GM20000 (cell line): ENCODE measurements at places on chromosomes 13 and 19.

- DNase-seq = no peak
Measured at GRCh38 chr19:49643466-49643865, 1.5 kb downstream of the SCAF1 start.

DNA sequence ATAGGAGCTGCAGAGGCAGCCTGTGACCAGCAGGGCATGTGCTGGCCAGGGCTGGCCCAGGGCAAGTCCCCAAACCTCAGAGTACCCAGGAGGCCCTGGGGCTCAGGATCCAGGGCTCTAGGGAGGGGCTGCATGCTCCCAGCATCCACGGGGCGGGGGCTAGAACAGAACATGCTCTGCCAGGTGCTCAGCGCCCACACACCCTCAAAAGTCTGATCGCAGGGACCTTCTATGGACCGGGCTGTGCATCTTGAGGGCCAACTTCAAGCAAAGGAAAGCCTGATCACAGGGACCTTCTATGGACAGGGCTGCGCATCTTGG, 33.5 kb downstream of the ELL start:
- DNase-seq = no peak

- DNase-seq = no peak
Measured at GRCh38 chr13:58999851-59000250, 1163.9 kb downstream of the DIAPH3 start.

- DNase-seq = peak; percentile 50
Measured at GRCh38 chr13:42478531-42479156, 95.3 kb upstream of the TNFSF11 start.

- DNase-seq = no peak
Measured at GRCh38 chr13:64680739-64681138, 2549.4 kb downstream of the PCDH9 start.

DNA sequence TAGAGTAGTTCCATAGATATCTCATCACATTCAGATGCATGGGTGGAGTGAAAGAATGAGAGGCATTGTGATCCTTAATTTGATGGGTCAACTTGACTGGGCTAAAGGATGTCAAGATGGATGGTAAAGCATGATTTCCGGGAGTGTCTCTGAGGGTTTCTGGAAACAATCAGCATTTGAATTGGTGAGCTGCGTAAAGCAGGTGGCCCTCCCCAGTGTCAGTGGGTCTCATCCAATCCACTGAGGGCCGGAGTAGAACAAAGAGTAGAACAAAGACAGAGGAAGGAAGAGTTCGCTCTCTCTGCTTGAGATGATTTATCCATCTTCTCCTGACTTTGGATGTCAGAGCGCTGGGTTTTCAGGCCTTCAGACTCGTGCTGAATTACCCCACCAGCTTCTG, 43.1 kb downstream of the SERP2 start:
- DNase-seq = no peak

- DNase-seq = no peak
Measured at GRCh38 chr19:29093553-29093908, 119.4 kb downstream of the UQCRFS1 start.

GRCh38 chr13:29497137-29497654, 98.3 kb downstream of the SLC7A1 start:
- DNase-seq = no peak

GRCh38 chr19:38644719-38645118, 2.7 kb upstream of the ACTN4 start:
- DNase-seq = no peak

DNA sequence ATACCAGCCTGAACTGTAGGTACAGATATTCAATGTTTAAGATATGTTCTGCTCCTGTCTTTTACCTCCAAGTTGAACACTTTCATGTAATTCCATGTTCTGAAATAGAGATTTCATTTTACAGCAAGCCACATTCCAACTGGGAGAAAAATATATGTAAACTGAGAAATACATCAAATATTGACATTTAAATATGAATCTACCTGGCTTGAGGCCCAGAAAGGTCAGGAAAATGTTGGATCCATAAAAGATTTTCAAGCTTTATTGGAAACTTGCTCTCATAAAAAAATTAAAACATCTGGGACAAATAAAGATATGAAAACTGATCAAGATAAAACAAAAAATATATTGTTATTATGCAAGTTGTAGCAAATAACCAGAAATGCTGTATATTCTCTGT, 1078.7 kb upstream of the ATXN8OS start:
- DNase-seq = no peak

GRCh38 chr19:44582581-44583265, 30.6 kb upstream of the IGSF23 start:
- DNase-seq = no peak

DNA sequence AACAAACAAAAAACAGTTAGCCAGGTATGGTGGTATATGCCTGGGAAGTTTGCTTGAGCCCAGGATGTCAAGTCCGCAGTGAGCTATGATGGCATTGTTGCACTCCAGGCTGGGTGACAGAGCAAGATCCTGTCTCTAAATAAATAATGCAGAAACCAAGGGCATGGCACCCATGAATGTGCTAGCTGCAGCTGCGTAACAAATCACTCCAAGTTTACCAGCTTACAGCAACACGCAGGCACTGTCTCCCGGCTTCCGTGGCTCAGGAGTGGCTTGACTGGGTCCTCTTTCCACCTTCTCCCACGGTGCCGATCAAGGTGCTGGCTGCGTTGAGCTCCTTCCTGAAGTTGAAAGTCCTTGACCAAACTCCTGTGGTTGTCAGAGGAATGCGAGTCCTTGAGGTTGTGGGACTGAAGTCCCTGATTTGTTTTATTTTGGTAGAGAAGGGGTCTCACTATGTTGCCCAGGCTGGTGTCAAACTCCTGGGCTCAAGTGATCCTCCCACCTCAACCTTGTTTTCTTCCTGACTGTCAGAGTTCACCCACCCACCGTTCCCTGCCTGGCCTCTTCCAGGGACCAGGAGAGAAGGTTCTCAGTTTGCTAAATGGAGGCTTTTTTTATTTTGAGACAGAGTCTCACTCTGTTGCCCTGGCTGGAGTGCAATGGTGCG, 13.2 kb upstream of the ONECUT3 start:
- DNase-seq = no peak

GRCh38 chr19:41480336-41480735, 37.4 kb downstream of the ERICH4 start:
- DNase-seq = no peak

GRCh38 chr19:50239921-50240590, 36.6 kb downstream of the MYH14 start:
- DNase-seq = no peak

DNA sequence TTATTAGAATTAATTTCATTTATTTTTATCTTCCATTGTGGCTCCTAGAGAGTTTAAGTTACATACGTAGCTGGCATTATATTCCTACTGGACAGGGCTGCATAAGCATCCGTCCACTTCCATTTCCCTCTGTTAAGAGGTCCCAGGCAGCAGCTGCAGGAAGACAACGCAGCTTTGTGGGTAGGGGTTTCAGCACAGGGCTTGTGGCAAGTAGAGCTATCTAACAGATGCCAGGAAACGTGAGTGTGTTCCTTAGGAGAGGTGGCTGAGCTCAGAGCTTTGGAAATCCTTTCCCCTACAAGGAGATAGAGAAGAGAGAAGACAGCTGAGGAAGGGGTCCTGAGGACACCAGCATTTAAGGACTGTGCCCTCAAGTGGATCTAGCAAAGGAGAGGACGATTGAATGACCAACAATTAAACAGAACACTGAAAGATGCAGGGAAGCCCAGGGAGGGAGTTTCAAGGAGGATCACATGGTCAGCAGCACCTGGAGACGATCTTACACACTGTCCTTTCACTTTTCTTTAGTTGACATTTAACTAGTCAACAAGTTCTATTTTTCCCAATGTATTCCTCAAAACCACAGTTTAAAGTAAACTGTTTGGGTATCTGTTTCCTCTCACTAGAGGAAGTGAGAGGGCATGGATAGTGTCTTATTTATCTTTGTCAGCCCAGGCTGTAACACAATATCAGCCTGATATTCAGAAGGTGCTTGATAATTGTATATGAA, 2.3 kb upstream of the N4BP2L1 start:
- DNase-seq = no peak

GRCh38 chr13:37369616-37370015, 229.0 kb downstream of the POSTN start:
- DNase-seq = no peak

- no peak for DNase-seq
Measured at GRCh38 chr13:49256841-49257240, 9.1 kb downstream of the CDADC1 start.

GRCh38 chr19:34131100-34131499, 41.2 kb upstream of the LSM14A start:
- no peak for DNase-seq

- DNase-seq = no peak
Measured at GRCh38 chr19:7258840-7259395, 35.3 kb downstream of the INSR start.

DNA sequence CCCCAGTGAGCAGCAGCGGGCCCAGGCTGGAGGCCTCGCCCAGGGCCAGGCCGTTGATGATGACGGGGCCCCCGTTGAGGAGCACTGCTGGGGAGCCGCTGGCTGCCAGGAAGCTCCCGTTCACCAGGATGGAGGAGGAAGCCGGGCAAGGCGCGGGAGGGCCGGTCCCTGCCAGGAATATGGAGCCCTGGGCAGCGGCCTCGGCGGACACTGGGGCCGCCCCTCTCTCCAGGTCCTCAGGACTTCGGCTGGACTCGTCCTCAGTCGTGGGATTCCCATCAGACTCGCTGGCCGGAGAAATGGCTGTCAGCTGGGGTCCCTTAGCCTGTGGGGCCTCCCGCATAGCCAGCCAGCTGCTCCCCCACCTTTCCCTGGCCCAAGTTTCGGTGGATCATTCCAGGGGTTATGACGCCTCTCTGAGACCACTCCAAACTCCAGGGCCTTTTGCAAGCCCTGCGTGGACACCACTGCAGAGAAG, 2.1 kb downstream of the SIX5 start:
- no peak for DNase-seq

DNA sequence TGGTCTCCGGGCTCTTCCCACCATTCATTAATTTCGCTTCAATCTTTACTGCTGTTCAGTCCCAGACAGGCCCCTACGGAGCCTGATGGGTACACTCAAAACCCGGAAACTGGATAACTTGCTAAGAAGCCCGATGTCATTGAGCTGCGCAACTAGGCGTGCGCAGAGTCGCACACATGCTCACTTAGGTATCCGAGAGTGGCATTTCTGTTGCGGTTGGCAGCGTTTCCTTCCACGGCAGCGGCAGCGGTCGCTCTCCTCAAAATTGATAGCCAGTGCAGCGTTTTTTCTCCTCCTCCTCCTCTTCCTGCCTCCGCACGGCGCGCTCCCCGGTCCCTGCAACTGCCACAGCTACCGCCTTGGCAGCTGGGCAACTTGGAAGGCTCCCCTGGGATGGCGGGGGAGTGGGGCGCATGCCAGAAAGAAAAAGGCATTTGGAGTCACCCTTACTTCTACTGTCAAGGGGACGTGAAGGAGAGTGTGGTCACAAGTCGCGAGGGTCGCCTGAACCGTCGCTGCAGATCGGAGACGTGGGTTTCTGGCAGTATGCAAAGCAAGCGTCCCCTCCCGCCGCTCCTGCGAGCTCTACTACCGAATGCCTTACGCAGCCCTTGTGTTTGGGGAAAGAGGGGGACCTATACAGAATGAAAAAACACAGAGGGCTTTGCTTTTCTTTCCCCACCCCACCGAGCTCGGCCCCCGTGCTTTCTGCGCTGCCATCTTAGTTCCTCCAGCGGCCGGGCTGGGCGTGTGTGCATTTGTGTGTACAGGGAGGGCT, 2.4 kb upstream of the MYCBP2 start:
- peak; percentile 83 for DNase-seq

DNA sequence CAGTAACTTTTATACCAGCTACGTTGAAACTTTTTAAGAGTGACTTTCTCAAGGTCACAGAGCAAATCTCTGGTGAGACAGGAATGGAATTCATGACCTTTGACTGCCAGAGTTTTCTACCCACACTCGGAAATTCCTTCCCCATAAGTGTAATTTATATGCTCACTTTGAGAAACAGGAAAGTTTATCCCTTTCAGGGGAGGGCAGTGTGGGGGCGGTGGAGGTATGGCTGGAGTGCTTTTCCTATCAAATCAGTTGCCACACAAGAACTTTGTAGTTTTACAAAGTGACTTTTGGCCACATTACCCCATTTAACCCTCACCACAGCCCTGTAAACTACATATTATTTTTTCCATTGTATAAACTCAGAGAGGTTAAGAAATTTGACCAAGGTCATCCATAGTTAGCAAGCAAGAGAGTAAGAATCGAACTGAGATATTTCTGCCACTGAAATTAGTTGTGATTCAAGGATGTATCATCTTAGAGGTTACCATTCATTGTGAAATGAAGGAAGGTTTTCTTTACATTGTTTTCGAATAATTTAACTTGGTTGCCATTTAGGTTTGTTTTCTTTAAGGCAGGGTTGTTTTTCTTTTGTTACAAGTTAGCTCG, 5.9 kb downstream of the KLF12 start:
- DNase-seq = no peak

DNA sequence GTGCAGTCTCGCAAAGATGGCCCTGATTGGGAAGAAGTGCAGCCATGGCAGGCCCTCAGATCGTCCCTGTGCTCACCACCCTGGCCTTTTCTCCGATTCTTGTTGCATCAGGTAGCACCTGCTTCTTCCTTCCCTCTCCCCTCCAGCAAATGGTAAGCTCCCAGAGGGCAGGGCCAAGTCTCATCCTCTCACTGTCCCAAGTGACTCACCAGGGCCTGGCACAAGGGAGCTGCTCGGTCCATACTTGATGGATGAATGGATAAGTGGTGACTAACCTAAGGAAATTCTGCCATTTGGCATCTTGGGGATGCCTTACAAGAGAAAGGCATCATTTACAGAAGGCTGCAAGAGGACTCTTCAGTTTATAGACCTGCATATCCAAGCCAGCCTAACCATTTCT, 84.9 kb downstream of the ZIC5 start:
- no peak for DNase-seq

GRCh38 chr13:97976610-97977521, 23.4 kb downstream of the IPO5 start:
- DNase-seq = no peak

GRCh38 chr13:78993792-78994191, 334.8 kb upstream of the OBI1 start:
- DNase-seq = no peak

- DNase-seq = peak; percentile 91
Measured at GRCh38 chr19:3606690-3607289, at the start of gene TBXA2R. TBXA2R (minus strand) TSS chr19:3606875; CDS start chr19:3600634, 6,241 bp downstream.
